ENCODE measurements at places on chromosomes 2 and 18.

- DNase-seq: no peak
Measured at GRCh38 chr18:37701967-37702366, 136.4 kb upstream of the CELF4 start.

- no peak for DNase-seq
Measured at GRCh38 chr2:58757971-58758370, 516.8 kb upstream of the FANCL start.

- no peak for DNase-seq
Measured at GRCh38 chr2:43715300-43716098, 39.3 kb upstream of the C1GALT1C1L start.

GRCh38 chr2:240919161-240919781 is 13.1 kb downstream of the CROCC2 start:
- no peak for DNase-seq

GRCh38 chr18:68429111-68429510 is 285.8 kb downstream of the TMX3 start:
- no peak for DNase-seq

DNA sequence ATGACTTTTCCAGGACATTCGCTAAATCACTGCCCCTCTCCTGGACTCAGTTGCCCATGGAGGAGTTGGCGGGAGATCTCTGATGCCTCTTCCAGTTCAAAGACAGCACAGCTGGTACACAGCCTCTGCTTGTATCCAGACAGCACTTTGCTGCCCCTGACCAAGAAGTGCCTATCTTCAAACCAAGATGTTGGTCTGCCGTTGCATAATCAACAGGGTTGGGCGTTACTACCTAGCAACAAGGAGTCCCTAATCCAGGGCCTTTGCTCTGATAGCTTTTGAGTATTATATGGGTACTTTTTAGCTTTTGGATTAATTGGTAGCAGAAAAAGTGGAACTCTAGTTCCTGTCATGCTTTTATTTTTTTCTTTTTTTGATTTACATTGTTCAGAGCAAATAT is 166.6 kb downstream of the FAM210A start:
- no peak for DNase-seq

- no peak for DNase-seq
Measured at GRCh38 chr2:230318190-230319121, 8.5 kb upstream of the SP140L start.

- DNase-seq: no peak
Measured at GRCh38 chr2:171939743-171940071, 17.4 kb downstream of the HAT1 start.

DNA sequence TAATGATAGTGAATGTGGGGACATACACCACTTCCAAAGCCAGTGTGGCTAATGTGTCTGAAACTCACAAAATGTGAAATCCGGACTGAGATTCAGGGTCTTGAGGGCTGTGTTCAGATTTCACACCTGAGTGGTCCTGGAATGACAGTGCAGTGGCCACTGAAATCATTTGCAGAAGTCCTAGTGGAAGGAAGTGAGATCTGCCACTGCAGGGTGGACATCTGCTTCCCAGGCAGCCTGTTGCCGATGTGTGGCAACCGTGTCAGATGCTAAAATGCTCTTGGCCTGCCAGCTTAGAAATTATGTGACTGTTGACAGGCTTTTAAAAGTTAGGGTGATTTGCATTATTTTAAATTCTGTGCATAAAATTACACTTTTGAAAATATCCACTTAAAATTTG is 77.8 kb upstream of the TMEM200C start:
- no peak for DNase-seq

GRCh38 chr2:27762951-27763906 is 8.3 kb upstream of the MRPL33 start:
- DNase-seq: no peak

DNA sequence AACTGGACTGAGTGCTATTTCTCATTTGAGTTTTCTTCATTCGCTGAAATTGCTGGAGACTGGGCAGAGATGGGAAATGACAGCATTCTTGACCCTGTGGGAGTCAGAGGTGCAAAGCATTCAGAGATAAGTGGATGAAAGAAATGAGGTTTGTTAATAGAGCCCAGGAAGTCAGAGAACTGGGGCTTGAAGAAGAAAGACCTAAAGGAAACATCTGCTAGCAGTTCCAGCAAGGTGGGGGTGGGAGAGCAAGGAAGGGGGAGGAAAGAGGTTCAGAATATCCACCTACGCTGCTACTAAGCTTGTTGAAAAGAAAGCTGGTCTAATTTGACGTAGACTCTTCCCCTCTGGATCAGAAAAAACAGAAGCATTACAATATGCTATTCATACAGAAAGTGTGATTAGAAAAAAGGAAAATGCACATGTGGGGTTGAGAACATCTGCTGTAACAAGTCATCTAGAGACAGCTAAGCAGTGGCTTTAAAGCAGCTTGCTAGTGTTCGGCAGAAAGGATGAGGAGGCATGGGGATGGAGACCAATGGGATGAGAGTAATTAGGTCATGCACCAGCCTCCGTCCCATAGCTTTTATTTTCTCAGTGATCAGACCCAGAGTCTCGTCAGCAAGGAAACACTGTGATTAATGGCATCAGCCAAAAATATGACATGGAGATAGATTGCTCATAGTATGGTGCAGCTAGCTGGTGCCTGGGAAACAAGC is 29.7 kb downstream of the NAB1 start:
- no peak for DNase-seq

DNA sequence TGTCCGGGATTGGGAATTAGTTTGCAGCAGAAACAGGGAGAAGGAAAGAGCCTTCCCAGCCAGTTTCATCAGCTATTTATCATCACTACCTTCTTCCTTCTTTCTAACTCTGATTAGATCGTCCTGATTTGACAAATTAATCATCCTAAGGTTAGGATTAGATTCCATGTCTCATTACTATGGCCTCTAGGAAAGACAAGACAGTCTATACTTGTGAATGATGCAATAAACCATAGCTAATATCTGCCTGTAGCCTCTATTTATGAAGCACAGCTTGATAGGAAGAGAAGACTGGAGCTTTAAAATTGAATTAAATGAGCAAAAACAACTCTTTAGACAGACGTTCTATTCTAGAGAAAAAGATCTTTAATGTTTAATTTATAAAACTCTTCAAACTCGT is 25.2 kb upstream of the FRZB start:
- no peak for DNase-seq

DNA sequence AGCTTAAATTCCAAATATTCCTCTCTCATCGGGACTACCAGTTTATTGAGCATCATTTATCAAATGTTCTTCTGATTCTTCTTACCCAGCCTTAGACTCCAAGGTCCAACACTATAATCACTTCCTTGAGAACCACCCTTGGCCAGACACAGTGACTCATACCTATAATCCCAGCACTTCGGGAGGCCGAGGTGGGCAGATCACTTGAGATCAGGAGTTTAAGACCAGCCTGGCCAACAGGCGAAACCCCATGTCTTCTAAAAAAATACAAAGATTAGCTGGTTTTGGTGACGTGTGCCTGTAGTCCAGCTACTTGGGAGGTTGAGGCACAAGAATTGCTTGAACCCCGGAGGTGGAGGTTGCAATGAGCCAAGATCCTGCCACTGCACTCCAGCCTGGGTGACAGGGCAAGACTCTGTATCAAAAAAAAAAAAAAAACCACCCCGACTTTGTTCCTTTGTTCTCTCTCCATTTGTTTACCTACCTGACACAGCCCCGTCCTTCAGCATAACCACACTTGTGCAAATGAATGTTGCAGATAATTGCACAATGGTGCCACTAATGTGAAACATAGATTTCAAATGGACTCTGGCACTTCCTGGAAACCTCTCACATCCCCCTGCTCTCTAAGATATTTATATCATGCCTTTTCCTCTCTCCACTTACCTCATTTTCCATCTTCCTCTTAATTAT is 38.9 kb upstream of the LPIN2 start:
- DNase-seq: no peak

DNA sequence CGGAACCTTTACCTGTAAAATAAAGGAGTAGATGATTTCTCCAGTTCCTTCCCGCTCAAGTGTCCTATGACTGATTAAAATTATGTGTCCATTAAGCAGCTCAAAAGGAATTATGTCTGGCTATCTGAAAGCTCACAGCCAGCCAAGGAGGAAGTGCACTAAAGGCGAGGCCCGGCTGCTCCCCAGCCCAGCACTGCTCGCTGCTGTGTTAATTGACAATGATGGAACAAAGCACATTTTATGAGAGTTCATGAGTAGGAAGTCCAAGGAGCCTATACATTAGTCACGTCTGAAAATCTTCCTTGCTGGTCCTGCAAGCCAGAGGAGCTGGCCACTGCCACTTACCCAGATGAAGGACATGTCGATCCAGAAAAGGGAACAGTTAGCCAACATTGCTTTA is 14.3 kb downstream of the TTC32 start:
- no peak for DNase-seq

GRCh38 chr2:180219491-180219890 is 212.4 kb upstream of the CWC22 start:
- no peak for DNase-seq

GRCh38 chr2:69665152-69665551 is 21.6 kb upstream of the AAK1 start:
- DNase-seq: no peak

- DNase-seq: peak; percentile 4
Measured at GRCh38 chr2:230537531-230537976, 121.6 kb downstream of the SP100 start.

GRCh38 chr18:38497266-38497665 is 931.7 kb upstream of the CELF4 start:
- DNase-seq: no peak

DNA sequence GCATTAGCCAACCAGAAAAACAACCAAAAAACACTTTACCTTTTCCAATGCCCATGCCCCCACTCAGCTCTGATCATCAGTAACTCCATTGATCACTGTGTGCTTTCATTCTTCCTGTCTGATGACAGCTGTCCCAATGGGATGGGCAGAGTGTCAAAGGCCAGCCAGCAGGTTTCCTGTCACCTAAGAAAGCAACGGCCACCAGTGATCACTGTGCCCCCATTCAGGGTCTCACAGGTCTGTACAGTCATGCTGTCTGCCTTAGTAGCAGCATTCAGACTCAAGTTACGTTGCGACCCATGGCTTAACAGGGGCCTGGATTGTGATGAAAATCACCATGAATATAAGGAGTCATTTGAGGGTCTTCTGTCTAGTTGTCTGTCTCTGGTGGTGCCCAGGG is 184.5 kb downstream of the MGAT5 start:
- no peak for DNase-seq

Data from stimulated activated CD4-positive, alpha-beta T cell treated with anti-CD3 and anti-CD28 coated beads, Interleukin-4, amount 100 ng/mL, for 48 hours (primary cell).